ENCODE measurements at places on chromosomes 6 and 20. TPM values are rescaled to one million over a fixed set of nuclear protein-coding genes. Genes with fewer than 3 reads are reported as not detected.
A peak's percentile ranks its signal among the peaks of the same experiment; 100 is the strongest.

The DDR1 gene
- total RNA-seq = 261 TPM

The WFDC12 gene
- 0.64 TPM for total RNA-seq

The REV3L gene
- total RNA-seq = 7.0 TPM

The MAFB gene
- 36.2 TPM for total RNA-seq

DNA sequence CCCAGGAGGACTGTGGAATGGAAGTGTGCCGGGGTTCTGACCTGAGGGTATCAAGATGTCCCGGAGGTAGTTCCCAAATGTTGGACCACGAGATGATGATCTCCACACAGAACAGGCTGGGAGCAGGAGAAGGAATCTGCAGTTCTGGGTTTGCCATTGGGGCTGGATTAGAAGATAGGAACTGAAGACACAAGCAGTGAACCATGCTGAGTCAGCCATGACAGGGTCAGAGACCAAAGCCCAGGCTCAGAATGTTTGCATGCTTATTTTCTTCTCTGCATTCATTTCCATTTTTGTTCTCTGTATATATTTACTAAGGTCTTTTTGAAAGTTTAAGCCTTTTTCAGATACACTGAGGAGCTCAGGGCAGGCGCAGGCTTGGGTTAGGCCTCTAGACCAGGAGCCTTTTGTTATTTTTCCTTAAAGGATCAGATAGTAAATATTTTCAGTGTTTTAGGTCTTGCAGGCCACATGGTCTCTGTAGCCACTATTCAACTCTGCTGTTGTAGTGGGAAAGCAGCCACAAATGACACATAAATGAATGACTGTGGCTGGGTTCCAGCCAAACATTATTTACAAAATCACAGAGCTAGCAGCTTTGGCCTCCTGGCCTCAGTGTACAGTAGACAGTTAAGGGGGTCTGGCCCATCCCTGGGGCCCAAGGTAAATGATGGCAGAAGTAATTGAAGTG, 28.5 kb downstream of the SLC35D3 start:
- H3K4me3 ChIP-seq = no peak overlapping the region
- H3K27me3 ChIP-seq = no peaks in the 10 kb centered on the region
- H3K36me3 ChIP-seq = no peaks in the 10 kb centered on the region

GRCh38 chr6:168711049-168711640, 270.2 kb downstream of the SMOC2 start:
- no peak overlapping the region for H3K27ac ChIP-seq
- no peaks in the 10 kb centered on the region for H3K36me3 ChIP-seq
- H3K4me3 ChIP-seq = no peak overlapping the region
- no peak for DNase-seq
- H3K4me1 ChIP-seq = no peaks in the 10 kb centered on the region

- H3K4me1 ChIP-seq = no peaks in the 10 kb centered on the region
- H3K4me3 ChIP-seq = no peak overlapping the region
- H3K36me3 ChIP-seq = no peaks in the 10 kb centered on the region
- no peaks in the 10 kb centered on the region for H3K27me3 ChIP-seq
- H3K27ac ChIP-seq = no peak overlapping the region
These were observed 5.0 kb downstream of the CEP162 start for GRCh38 chr6:84222426-84222825.

DNA sequence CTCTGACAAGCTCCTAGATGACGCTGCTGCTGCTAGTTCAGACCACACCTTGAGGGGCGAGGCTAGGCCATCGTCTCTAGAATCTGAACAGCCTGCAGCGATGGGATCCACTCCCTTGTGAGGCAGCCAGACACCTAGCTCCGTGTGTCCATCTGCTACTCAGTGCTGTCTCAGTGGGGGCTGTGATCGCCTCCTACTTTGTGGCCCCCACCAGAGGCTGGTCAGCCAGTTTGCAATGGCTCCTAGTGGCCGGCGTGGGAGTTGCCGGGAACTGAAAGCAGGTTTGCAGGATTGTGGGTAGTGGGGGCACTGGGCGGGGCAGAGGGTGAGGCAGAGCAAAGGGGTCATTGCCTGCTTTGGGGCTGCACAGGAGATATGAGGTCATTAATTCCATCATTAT, 2.8 kb downstream of the CCN5 start:
- H3K36me3 ChIP-seq = no peaks in the 10 kb centered on the region
- no peaks in the 10 kb centered on the region for H3K27me3 ChIP-seq
- H3K27ac ChIP-seq = peak overlapping the region; percentile 76
- peaks cover 54% of the 10 kb centered on the region for H3K4me1 ChIP-seq

DNA sequence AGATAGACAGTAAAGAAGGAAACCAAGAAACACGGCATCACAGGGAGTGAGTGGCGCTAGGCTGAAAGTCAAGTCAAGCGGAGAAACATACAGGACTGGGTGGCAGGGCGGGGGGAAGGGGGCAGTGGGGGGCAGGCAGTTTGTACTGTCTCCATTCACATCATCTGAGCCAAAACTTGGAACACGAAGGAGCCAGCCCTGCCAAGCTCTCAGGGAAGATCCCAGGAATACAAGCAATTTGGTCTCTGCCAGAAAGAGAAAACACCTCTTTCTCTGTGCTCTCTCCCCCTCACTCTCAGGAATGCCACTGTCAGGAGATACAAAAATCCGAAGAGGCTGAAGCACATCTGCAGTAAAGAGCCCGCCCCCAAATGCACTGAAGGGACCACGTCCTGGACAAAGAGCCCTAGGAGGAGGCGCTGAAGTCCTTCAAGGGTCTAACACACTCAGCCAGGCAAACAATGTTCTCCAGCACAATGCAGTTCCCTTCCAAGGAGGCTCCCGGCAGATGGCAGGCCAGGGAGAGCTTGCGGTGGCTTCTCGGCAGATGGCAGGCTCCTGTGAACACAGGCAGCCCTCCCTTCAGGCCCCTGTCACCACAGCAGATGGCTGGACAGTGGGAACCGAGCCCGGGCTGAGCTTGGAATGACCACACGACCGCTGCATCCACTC, 90.0 kb downstream of the ATP9A start:
- no peak overlapping the region for H3K4me3 ChIP-seq
- no peak for DNase-seq
- H3K27me3 ChIP-seq = no peaks in the 10 kb centered on the region
- no peak overlapping the region for H3K27ac ChIP-seq

DNA sequence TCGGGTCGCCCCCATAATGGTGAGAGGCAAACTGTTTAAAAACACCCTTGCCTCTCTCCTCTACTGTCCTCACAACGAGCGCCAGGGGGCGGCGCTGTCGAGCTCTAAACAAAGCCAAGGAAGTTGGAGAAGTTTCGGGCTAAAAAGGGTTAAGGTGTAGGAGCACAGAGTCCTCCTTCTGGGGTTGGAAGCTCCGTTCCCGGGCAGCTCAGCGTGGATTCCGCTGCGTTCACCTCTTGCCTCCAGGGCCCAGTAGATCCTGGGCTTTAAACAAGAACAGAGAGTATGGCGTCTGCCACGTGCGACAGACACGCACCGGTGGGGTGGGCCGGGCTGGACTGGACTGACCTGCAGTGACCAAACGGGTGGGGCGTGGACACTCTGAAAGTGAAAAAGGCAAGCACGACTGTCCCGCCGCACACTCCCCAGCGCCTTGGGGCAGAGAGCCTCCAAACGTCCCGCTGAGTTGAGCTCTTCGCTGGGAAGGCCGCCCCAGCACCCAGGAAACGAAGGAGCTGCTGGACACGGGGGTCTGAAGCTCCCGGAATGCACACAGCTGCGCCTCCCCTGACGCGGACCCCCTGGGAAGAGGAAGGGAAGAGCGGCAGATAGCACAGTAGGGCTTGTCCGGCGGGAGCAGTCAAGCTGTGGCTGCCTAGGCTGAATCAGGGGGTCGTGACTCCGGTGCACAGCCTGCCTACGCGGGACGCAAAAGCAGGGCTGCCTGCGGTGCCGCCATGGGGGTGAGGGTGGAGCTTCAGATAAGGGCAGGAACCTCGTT, 1.6 kb upstream of the THBD start:
- no peaks in the 10 kb centered on the region for H3K27me3 ChIP-seq
- peak; percentile 33 for DNase-seq
- no peaks in the 10 kb centered on the region for H3K36me3 ChIP-seq
- H3K27ac ChIP-seq = peak overlapping the region; percentile 96

- H3K27me3 ChIP-seq = no peaks in the 10 kb centered on the region
- H3K4me3 ChIP-seq = no peak overlapping the region
- peaks cover 10% of the 10 kb centered on the region for H3K4me1 ChIP-seq
- no peaks in the 10 kb centered on the region for H3K36me3 ChIP-seq
- no peak overlapping the region for H3K27ac ChIP-seq
These were observed 178.2 kb downstream of the LRFN2 start for GRCh38 chr6:40408786-40409542.

DNA sequence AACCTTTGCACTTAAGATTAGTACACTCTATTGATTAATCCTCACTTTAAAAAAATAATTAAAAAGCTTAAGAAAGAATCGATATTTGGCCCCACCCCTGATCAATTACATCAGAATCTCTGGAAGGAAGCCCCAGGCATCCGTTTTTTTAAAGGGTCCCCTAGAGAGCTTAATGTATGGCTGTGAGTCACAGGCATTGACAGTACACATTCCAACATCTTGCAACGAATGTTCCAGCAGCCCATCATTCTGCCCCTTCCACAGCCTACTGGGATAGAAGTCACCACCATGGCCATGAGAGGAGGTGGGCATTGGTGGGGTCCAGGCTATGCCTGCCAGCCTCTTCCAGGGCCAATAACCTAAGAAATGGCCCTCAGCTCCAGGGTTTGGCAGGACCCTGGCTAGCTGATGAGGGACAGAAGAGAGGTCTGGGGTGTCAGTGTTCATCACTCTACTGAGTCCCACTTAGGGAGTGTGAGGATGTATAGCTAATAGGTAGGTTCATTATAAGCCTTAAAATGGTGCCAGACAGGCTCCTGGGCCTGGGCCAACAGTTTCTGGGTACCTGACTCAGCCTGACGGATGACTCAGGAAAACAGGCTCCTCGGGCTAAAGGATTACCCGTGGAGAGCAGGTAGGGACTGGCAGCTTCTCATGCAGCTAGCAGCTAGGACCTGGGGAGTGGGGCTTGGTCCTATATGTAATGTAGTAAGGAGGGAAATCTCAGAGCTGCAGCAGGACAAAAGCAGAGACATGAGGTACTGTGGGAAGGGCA, 40.4 kb downstream of the MDGA1 start:
- no peak overlapping the region for H3K4me3 ChIP-seq

GRCh38 chr6:65964261-65964660, 257.2 kb upstream of the EYS start:
- no peaks in the 10 kb centered on the region for H3K4me1 ChIP-seq
- H3K27ac ChIP-seq = no peak overlapping the region
- no peak overlapping the region for H3K4me3 ChIP-seq
- H3K27me3 ChIP-seq = no peaks in the 10 kb centered on the region
- no peaks in the 10 kb centered on the region for H3K36me3 ChIP-seq

DNA sequence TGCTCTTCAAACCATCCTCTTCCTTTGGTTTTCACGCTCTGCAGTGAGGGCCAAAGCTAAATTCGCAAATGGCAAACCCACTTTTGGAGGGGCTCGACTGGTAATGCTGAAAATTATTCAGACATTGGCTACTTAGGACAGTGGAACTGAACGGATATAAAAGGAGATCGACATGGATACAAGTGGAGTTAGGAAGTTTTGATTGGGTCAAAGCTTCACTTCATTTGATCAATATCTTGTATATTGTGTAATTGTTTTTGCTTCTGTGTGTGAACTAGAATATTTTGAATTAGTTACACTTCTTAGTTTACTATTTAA, 1.2 kb downstream of the FAM8A1 start:
- H3K4me1 ChIP-seq = peaks cover 8% of the 10 kb centered on the region
- DNase-seq = no peak
- H3K27me3 ChIP-seq = no peaks in the 10 kb centered on the region
- peak overlapping the region; percentile 84 for H3K4me3 ChIP-seq
- H3K27ac ChIP-seq = peak overlapping the region; percentile 96

DNA sequence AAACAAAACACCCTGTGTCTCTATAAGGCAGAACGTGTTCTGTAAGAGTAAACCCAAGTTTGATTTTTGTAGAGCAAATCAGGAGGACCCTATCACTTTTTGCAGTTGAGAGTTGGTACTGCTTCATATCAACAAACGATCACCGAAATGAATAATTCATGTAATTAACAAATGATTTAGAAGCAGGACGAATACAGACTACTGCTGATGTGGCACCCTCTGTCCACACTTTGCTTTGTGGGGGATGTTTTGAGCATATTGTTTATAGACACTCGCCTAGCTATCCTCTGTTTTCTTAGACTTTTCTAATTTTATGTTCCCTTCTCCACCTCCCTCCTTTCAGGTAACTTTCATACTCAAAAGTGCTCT, 1.5 kb downstream of the CD2AP start:
- H3K27me3 ChIP-seq = no peaks in the 10 kb centered on the region
- DNase-seq = no peak
- H3K36me3 ChIP-seq = no peaks in the 10 kb centered on the region
- peaks cover 64% of the 10 kb centered on the region for H3K4me1 ChIP-seq

GRCh38 chr6:148203970-148204369, 138.7 kb upstream of the SASH1 start:
- peaks cover 20% of the 10 kb centered on the region for H3K4me1 ChIP-seq
- no peaks in the 10 kb centered on the region for H3K27me3 ChIP-seq
- DNase-seq = no peak
- H3K4me3 ChIP-seq = no peak overlapping the region
- no peaks in the 10 kb centered on the region for H3K36me3 ChIP-seq

Measured in esophagus squamous epithelium (tissue), 5 donors.